ENCODE measurements at places on chromosomes 5 and 9.

DNA sequence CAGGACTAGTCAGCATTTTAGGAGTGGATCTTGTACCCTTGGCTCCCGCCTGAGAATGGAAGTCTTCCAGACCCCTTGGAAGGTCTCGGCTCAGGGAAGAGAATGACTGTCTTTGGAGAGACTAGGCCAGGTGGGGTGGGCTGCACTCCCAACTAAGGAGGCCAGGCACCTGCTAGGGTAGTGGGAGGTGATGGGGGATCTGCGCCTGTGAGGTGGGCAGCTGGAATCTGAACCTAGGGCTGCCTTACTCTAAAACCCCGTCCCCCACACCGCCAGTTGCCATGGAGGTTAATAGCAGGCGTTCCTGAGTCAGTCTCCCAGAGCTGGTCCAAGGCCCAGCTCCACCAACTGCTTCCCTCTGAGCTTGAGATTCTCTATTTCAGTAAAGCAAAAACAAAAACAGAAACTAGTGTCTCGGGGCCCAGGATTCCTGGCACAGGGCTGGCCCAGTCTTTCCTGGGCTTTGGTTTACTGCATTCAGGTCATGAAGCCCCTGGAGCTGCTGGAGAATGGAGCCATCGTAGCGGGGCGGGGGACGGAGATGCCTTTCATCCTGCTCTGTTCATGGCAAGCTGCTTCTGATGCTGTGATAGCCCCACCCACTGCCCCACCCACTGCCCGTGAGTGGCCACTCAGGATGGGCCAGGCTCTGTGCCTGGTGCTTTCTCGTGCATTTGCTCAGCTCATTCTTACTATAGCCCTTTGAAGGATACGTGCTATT is 57.5 kb downstream of the DAB2IP start:
- DNase-seq: peak; percentile 26

DNA sequence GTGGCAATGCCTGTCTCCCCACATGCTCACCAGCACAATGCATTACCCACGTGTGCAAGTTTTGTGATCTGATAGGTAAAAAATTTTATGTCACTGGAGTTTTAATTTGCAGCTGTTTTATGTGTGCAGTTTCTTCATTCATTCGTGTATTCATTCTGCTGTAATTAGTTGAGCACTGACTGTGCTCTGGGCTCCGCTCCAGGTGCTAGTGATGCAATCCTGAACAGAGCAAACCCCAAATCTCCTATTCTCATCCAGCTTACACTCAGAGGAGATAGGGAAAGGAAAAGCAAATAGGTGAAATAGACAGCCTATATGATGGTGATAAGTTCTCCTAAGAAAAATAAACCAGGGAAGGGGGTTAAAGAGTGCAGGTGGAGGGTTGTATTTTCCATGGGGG is 148.4 kb downstream of the TENT4A start:
- DNase-seq: no peak

GRCh38 chr9:94110821-94111252 is 26.6 kb downstream of the PTPDC1 start:
- no peak for DNase-seq

DNA sequence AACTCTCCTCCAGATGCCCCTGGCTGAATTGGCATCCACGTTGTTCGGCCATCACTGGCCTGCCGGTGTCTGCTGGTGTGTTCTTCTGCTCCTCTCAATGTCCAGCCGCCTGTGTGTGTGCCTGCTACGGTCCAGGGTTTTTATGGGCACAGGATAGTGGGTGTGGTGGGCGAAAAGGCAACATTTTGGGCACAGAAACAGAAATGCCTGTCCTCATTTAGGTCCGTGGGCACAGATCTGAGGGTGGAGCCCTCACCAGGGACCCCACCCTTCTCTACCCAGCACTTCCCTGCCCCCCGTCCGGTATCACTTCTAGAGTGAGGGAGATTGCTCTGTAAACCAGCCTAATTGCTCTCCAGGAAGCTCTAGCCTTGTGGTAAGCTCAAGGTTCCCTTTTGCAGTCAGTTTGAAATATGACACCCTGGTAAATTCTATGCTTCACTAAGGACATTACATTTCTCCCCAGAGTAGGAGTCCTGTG is 410.1 kb downstream of the MAT2B start:
- peak; percentile 36 for DNase-seq

DNA sequence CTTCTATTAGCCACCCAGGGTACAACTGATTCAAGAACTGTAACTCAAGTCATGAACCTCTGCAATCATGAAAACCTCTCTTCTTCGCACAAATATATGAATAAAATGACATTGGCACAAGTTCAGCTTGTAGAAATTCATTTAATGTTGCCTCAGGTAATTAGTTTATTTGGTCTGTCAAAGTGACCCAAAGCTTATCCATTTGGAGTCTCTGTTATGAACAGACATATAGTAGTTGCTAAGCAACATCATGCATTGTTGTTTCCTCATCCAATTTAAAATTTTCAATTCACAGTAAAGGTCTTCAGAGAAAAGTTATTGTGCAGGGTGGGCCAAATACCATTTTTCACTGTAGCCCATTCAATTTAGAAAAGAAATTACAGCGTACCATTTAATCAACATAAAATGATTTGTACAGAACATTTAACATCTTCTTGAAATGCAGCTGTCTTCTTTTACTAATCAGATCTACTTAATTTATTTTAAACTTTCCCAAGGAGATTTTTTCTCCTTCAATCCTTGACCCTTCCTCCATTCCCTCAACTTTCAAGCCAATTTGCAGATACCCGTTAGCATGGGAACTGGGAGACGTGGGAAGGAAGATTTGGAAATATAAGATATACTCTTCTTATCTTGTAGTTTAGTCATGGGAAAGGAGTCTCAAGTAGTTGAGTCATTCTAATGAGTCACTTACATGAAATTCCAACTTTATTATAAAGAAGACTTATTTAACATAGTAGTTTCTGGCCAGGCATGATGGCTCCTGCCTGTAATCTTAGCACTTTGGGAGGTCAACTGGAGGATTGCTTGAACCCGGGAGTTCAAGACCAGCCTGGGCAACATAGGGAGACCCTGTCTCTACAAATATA is 231.3 kb downstream of the ATPSCKMT start:
- DNase-seq: no peak

DNA sequence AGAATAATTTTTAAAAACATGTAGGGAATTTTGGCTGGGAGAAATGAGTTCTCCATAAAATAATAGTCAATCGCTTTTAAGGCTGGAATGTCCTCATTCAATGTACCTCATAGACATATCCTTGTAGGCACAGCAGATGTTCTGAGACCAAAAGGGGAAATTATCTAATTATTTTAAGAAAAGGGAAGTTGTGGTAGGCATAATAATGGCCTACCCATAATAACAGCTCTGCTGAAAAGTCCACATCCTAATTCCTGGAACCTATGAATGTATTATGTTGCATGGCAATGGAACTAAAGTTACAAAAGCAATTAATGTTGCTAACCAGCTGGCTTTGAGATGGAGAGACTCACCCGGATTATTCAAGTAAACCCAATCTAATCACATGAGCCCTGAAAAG is 216.1 kb downstream of the TRIM36 start:
- DNase-seq: peak; percentile 17

GRCh38 chr9:136373300-136374182 is at the start of gene CARD9:
TSS of gene CARD9 (minus strand) at chr9:136373669. CDS start at chr9:136372078, 1,591 bp downstream.
- peak; percentile 62 for DNase-seq

GRCh38 chr5:172383191-172383802 is 71.0 kb downstream of the SH3PXD2B start:
- DNase-seq: no peak

DNA sequence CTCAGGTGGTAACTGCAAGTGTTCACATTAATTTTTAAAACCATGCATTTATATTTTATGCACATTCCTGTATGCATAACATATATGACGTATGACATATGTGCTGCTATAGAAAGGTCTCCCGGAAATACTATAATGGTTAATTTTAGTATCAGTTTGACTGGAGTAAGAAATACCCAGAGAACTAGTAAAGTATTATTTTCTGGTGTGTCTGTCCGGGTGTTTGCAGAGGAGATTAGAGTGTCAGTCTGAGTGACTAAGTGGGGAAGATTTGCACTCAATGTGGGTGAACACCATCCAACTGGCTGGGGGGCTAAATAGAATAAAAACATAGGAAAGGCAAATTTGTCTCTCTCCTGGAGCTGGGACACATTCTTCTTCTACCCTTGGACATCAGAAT is 26.9 kb downstream of the UIMC1 start:
- DNase-seq: no peak

- no peak for DNase-seq
Observed at GRCh38 chr9:18317896-18318295, 156.1 kb upstream of the ADAMTSL1 start.

GRCh38 chr5:98698359-98698758 is 75.1 kb upstream of the RGMB start:
- DNase-seq: no peak
